ENCODE measurements at places on chromosomes 7 and 10.

DNA sequence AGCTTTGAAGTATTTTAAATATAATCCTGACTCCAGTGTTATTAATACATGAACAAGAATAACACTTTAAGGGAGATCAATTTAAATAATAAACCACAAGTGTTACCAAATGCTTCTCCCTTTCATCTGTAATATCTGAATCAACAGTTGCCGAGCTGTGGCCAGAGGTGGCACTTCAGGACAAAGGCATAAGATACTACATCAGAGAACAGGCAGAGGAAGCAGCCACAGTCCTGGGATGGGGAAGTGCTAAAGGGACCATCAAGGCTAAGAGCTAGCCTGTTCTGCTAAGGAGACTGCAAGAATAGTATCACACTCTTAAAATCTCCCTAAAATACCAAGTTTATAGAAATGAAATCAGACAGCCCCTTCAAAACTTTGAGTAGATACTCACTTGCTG lies 378.2 kb upstream of the PRKCQ start:
- no peak for DNase-seq

DNA sequence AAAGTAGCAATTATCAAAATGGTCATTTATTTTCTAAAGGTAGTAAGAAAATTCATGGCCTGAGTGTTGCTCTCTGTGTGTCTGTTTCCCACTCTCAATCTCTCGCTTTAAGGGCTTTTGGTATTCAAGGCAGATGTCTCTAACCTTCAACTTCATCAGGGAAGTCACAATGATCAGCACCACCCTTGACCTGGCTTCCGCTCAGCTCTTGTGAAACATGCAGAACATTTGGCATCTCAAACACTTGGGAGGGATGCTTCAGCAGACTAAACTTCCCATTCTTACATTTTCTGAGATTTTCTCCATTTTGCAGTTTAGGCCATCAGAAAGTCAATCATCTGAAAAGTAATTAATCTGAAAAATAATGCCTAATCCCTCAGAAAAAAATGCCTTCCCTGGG lies 129.8 kb downstream of the AOAH start:
- no peak for DNase-seq

GRCh38 chr10:8962249-8962648 lies 907.8 kb downstream of the GATA3 start:
- no peak for DNase-seq

DNA sequence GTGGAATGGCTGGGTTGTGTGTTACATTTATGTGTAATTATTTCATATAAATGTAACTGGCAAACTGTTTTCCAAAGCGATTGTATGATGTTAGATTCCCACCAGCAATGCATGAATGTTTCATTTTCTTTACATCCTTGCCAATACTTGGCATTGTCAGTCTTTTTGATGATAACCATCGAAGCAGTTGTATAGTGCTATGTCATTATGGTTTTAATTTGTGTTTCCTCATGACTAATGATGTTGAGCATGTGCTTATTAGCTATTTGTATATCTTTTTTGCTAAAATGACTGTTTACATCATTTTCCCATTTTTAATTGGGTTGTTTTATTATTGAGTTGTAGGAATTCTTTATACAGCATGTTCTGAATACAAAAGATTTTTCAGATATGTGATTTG lies 22.3 kb downstream of the AHCYL2 start:
- no peak for DNase-seq

- no peak for DNase-seq
Measured at GRCh38 chr7:12695965-12696364, 8.5 kb downstream of the ARL4A start.

- DNase-seq, result no peak
Measured at GRCh38 chr10:34291466-34292193, 523.5 kb downstream of the PARD3 start.

- no peak for DNase-seq
Measured at GRCh38 chr7:90777465-90777864, 181.3 kb downstream of the CDK14 start.
